ENCODE measurements at places on chromosomes 4 and X.

- peak; percentile 19 for DNase-seq
These were observed 528 bp upstream of the SNCA start for GRCh38 chr4:89837385-89837992.

- DNase-seq: no peak
These were observed 81.5 kb upstream of the PACRGL start for GRCh38 chr4:20618731-20619130.

GRCh38 chr4:54513741-54514140 is 144.0 kb upstream of the KIT start:
- no peak for DNase-seq

- no peak for DNase-seq
These were observed 177.3 kb downstream of the PABPC4L start for GRCh38 chr4:134024251-134024650.

GRCh38 chrX:20037186-20037585 is 46.3 kb upstream of the BCLAF3 start:
- DNase-seq: no peak

DNA sequence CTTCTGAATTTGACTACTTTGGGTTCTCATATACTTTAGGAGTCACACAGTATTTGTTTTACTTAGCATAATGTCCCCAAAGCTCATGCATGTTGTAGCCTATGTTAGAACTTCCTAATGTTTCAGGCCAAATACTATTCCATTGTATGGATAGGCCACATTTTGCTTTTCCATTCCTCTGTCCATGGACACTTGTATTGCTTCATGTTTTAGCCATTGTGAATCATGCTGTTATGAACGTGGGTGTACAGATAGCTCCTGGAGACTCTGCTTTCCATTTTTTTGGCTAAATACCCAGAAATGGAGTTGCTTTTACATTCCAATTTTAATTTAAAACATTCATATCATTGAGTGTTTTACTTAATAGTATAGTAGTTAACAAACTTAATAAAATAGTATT is 54.5 kb downstream of the HTT start:
- DNase-seq: no peak

GRCh38 chr4:1044469-1045192 is 33.2 kb downstream of the FGFRL1 start:
- no peak for DNase-seq

DNA sequence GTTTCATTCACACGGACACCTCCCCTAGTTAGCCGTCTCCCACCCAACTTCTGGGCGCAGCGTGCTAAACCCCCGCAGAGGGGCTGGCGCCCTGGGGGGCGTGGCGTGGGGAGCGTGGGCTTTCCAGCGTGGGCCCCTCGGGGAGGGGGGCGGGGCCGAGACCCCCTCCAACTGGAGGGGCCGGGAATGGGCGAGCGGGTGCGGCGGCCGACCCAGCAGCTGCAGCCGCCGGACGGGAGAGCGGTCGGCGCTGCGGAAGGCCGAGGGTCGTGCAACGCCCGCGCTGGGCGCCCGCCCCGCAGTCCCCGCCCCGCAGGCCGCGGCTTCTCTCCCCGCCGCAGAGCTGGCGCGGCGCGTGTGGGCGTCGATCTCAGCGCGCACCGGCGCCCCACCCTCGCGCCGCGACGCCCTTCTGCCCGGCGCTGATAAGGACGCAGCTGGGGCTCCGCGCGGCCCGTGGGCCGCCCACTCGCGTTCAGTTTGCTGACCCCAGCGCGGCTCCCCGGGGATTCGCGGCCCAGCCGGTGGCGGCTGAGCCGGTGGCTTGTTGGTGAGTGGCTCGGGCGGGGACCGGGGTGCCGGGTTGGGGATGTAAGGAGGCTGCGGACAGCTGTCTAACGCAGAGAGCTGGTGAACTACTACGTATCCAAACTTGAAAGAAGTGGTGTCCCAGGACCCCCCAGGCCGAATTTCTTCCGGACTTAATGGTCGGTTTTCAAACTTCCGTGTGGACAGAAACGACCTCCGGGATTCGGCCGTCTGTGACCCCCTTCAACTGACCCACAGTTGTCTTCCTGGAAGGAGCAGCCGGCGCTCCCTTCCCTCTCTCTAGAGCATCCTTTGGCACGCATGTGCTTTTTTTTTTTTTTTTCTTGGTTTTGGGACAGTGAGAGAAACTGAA is 1.5 kb downstream of the FHDC1 start:
- DNase-seq: peak; percentile 50

- DNase-seq: no peak
These were observed 541 bp downstream of the AIMP1 start for GRCh38 chr4:106316773-106317409.

DNA sequence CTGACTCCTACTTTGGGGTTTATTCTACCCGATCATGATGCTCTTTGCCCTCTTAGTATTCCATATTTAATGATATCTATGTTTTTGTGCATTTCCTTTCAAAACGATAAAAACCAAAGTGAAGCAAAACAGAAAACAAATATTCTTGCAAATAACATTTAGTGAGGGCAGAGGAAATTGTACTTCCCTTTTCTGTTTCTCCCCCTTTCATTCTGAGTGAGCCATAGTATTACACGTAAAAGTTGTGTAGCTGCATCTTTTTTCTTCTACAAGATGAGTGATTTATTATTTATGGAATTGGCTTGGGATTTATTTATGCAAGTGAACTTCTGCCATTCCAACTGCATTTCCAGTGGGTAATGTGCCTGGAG is 109.9 kb downstream of the AFF2 start:
- no peak for DNase-seq

DNA sequence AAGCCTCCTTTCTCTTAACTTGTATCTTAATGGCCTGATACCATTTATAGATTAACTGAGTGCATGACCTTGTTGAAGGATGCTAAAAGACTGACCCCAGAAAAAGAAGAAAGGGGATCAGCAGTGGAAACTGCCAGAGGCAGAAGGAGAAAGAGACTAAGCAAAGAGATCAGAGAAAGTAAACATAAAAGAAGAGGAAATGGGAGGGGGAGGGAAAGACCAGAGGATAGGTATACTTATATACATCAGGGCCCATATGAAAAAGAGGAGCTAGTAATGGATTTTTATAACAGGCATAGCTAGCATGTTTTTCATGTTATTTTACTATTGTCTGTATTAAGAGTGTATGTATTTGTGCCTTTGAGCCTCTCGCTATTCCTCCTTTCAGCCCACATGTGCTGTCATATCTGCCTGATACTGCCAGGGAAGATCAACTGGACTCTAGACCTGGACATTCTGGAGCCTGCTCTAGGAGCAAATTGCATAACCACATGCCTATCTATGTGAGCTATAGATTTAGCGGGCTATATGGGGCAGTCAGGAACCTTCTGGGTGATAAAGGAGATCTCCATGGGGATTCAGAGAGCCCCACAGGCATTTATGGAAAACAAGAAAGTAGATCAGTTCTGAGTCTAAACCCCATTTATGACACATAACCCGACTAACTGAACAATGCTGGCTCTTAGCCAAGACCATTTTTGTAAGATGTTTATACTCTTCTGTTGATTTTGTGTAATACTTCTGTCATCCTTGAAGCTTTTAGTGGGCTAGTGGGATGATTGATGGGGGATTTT is 13.4 kb upstream of the SNX12 start:
- no peak for DNase-seq

DNA sequence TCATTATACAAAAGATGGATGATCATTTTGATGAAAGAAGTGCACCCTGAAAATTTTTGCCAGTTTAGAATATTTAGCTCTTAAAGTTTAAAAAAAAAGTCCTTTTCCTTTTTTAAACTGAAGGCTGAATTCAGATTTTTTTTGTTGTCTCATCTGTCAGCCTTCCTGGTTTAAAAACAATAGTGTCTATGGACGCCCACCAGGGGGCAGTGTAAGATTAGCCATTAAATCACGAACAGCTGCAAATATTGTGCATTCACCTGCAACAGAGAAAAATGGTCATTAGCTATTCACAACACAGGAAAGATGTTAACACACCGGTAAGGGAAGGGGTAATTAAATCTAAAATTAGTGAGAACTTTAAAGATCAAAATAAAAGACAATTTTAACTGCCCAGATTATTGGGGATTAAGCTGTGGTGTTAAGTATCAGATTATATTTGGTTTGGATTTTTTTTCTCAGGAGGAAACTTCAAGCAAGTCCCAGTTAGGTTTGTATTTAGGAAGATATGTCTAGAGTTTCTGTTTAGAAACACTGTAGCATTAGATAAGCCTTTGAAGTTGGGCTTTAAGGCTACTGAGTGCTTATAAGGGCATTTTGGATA is 4.4 kb upstream of the CXorf38 start:
- peak; percentile 78 for DNase-seq

DNA sequence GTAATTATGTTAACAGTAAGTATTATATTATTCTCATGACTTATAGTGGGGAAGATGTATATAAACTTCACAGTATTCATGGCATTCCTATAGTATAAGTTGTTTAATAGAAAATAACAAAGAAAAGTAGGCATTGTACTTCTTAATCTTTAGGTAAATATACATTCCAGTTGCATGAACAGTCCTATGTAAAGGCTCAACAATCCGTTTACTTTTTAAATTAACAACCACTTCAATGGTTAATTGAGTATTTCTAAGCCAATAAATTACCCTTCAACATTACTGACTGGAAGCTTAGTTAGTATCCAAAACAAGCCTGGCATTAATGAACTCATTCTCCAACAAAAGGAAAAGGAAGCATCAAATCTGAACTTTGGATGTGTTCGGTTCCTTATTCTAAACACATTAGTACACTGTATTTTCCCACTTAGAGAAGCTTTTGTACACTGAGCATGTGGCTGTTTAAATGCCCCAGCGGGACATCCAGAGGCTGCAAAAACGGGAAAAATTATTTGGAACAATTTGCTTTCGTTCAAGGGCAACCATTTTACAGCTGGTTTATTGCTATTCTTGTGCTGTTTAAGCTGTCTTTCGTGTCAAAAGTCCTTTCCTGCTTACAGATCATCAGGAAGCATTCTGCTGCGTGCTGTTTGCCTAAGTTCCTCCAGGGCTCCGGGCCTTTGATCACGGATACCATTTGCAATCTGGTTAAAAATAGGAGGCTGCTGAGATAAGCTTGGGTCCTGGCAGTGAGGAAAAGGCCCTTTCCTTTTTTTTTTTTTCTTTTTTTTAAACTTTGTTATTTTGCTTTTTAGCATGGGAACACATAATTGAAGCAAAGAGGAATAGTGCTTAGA is 460.3 kb downstream of the SPRY1 start:
- peak; percentile 41 for DNase-seq

GRCh38 chr4:76308548-76308947 is 2.0 kb downstream of the STBD1 start:
- DNase-seq: no peak

DNA sequence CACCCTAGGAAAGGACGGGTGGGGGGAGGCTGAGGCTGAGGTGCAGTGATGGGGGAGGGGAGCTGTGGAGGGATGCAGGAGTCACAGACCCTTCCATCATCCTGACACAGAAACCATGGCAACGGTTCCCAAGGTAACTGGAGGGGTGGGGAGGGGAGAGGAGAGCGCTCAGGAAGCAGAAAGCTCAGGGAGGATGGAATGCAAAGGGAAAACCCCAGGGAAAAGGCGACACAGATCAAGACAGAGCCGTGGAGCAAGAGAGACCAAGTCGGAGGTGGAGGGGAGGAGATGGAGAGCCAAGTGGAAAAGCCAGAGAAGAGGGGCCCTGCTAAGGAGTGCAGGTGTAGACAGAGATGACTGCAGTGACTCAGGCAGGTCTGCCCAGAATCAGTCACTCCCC is 14.5 kb downstream of the L1CAM start:
- no peak for DNase-seq

GRCh38 chrX:101750744-101751143 is 91.1 kb upstream of the ARMCX2 start:
- DNase-seq: no peak

- no peak for DNase-seq
These were observed 880.8 kb downstream of the TECRL start for GRCh38 chr4:63528256-63528991.

DNA sequence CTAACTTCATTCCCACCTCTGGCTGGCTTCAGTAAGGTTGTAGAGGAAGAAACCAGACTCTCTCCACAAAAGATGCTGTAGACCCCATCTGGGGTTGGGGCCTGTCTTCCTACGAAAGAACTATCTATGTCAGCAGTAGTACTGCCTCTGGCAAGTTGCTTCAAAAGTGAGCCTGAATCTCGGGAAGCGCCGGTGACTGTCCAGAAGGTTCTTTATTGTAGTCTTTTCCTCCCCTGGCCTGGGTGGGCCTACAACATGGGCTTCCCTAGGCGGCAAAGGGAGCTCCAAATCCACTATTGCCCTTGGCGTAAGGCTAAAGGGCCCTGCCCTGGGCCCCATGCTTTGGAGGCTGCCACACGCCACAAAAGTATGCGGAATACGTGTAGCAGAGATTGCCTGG is 38.6 kb upstream of the NYX start:
- DNase-seq: no peak

GRCh38 chr4:176638992-176639391 is 153.7 kb downstream of the VEGFC start:
- no peak for DNase-seq

- DNase-seq: no peak
These were observed 21.7 kb upstream of the CD38 start for GRCh38 chr4:15756361-15756861.

DNA sequence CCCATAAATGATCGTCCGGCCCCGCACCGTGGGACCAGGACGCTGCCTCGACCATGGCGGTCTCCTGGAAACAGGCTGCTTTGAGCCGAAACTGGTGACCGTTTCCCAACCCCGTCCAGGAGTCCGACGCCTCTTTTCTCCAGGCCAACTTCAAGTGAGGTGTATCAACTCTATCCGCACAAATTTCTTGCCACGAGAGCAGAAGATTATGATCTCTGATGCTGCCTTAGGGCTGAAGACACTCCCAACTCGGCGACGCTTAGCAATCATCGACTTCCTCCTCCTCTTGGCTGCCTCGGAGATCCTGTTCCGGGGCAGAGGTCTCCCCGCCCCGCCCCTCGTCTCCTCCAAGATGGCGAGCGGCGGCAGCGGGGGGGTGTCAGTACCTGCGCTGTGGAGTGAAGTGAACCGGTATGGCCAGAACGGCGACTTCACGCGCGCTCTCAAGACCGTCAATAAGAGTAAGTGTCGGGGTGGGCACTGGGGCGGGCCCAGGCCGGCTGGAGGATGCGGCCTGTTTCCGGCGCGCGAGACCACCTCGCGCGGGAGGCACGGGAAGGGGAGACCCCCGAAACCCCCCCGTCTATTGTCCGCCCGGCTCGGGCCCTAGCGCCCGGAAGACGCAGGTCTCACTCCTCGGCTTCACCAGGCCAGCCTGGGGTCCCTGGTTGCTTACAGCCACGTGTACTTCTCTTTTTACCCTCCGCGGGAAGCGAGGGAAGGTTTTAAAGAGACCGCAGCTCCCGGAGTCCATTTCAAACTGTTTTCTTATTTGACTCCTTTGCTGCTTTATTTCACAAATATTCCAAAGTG is at the start of gene SRP72:
Gene SRP72 (plus strand): TSS at position 334 of the 813 bp plus-strand sequence. CDS start 19 bp downstream, at position 353.
- peak; percentile 95 for DNase-seq

GRCh38 chr4:1488831-1489638 is 82.8 kb upstream of the NKX1-1 start:
- DNase-seq: no peak

DNA sequence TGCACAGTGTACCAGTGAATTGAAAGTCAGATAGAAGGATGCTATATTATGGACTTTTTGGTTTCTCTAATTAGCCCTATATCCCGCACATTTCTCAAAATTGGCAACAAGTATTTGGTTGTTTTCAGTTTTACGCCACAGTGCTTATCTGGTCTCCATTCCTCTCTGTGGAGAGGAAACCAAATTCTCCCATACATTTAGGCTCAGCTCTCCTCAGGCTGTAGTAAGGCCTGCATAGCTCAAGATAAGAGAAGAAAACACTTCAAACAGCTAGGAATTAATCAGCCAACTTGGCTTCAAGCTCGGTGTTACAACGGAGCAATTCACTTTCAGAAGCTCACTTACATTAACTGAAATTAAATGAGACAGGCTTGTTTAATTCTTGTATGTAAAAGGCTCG is 263.2 kb downstream of the PDHA2 start:
- DNase-seq: no peak

GRCh38 chrX:155434906-155435743 is 23.3 kb downstream of the F8A3 start:
- no peak for DNase-seq

All from testis (tissue), 5 donors.